ENCODE measurements at places on chromosomes 4 and X.

GRCh38 chr4:85175190-85175589, 208.7 kb upstream of the WDFY3 start:
- DNase-seq, result no peak

GRCh38 chr4:6749340-6750171, 33.0 kb upstream of the KIAA0232 start:
- no peak for DNase-seq

DNA sequence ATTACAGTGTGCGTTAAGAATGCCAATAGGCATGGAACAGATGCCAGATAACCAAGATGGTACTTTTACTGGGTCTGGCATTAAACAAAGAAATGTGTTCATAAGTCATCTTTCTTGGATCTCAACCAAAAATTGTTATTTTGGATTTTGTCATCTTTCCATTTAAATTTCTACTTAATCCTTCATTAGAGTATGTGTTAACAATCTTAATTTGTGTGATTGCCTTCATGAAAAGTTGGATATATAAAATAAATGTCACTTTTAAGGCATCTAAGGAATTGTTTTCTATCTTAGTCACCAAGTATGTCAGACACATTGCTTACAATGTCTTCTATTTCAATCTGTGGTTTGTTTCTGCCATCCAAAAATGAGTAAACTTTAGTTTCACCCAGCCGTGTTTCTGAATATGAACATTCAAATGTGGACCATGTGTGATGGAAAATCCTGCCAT, 87.5 kb downstream of the PALLD start:
- DNase-seq, result no peak

- no peak for DNase-seq
These were observed 110.0 kb downstream of the ARHGAP6 start for GRCh38 chrX:11555759-11556158.

DNA sequence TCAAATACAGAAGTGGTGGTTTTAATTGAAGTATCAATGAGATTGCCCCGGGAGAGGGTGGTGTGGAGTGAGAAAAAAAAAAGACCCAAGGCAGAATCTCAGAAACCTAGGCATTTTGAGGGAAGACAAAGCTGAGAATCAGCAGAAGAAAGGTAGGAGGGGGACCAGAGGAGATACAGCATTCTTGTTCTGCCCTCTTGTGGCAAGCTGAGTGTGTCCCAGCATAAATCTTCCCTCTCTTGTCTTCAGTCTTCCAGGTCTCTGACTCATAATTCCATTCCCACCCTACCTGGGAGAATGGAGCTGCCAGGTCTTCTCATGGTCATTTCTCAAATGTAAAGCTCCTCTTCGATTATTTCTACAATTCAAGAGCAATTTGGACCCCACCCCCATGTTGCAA, 32.7 kb upstream of the MAGED1 start:
- DNase-seq, result no peak

GRCh38 chr4:168654104-168654847, 157.4 kb downstream of the PALLD start:
- DNase-seq, result peak; percentile 54

GRCh38 chr4:152501846-152502536, 33.9 kb downstream of the FBXW7 start:
- no peak for DNase-seq

- no peak for DNase-seq
These were observed 209.5 kb upstream of the CPEB2 start for GRCh38 chr4:14792702-14793227.

DNA sequence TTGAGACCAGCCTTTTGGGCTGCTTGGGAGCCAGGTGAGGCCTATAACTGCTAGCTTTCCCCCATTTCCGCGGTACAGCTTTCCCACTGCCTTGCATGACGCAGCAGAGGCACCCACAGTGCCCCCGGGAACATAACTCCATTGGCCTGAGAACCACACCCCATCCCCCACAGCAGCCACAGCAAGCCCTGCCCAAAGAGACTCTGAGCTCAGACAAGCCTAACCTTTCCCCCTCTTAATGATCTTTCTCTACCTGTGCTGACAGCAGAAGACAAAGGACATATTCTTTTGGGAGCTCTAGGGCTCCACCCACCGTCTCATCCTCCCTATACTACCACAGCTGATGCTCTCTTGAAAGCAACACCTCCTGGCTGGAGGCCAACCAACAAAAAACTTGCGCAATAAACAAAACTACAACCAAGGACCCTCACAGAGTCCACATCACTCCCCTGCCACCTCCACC, 114.8 kb downstream of the FANCB start:
- DNase-seq, result no peak

Data from NCI-H2081 (cell line).